8988T (cell line): ENCODE measurements at places on chromosomes 4 and X.

DNA sequence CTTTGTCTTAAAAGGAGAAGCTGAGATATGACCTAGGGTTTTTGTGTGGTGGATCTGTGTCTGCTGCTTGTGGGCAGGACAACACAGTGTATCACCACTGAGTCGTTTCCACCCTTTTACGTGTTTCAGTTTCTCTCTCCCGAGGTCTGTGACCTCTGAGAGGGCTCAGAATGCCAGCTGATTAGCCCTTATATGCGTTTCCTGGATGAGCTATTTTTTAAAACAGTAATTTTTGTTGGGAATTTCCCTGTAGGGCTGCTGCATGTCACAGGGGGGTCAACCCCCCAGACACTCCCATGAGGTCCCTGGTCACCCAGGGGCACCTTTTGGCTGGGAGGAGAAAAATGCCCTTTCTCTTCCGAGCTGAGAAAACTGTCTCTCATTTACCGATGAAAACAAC, 170.4 kb upstream of the CASK start:
- no peak for DNase-seq

DNA sequence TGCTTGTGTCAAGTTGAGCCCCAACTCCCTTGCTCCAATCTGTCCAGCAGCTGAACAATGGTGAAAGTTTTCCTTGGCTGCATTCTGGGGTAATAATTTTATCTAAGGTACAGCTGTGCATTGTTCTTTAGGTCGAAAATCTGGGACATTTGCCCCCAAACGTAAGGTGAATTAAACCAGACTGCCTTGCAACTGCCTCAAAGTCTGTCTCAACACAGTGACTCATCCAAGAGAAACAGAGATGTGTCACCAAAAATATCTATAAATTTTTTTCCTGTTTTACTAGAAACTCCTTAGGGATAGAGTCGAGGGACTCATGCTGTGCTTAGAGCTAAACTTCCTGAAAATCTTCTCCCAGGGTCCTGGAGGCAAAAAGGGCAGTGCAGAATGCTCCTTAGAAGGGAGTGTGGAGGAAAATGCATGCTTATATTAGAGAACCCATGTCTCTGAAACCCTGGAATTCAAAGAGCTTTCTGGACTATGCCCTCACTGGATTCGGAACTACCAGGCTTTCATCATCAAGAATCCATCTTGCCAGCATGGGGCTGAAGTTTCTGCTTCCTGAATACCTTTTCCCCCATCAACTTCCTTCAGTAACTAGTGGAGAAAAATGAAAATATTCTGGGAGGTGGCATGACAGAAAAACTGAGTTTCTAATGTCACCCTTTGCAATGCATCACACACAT, 115.7 kb downstream of the PALLD start:
- DNase-seq = no peak

GRCh38 chrX:18889346-18890048, 94.4 kb downstream of the PHKA2 start:
- DNase-seq = no peak

DNA sequence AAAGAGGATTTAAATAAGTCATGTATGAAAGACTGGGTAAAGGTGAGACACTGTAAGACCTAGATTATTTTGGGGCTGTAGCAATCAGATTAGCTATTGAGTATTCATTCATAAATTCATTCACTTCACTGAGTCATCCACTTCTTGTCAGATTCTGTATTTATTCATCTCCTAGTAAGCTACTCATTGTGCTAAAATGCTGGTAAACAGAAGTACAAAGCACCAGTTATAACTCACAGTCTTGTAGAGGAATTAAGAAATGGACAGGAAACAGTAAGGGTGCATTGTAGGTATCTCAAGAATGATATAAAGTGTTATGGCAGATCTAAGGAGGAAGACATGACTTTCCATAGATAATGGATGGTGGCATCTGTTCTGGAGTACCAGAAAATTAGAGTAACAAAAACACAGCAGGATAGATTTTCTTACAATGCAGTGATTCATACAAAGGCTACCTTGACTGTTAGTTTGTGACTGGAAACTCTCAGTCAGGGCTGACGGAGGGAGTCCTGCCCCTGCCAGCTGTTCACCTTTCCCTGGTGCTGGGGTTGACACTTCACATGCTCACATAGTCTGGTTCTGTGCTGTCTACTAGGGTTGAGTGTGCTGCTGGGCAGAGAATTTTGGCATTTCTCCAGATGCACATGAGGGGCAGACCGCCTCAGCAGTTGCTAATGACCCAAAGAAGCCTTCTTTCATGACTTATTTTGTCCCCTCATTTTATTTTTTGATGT, 26.5 kb upstream of the HAND2 start:
- DNase-seq = no peak
